GOT3 (cell line): ENCODE measurements at places on chromosomes 3 and 15.

GRCh38 chr3:8988384-8988655 is 25.0 kb upstream of the RAD18 start:
- DNase-seq, result no peak

- no peak for DNase-seq
These were observed 29.5 kb downstream of the CLEC3B start for GRCh38 chr3:45055411-45056143.

DNA sequence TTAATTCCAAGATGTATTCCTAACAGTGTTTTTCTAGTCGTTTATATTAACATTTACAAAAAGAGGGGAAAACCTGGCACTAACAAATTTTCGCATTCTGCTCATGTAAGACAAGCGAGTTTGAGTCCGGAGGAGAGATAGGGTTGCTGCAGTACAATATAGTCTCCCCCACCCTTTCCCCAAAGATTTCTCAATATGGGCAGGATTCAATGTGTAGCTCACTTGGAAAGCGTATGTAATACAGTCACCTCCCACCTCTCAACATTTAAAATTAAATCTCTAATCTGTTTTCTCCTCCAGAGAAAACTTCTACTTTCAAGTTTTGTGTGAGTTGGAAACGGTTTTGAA is 57.9 kb downstream of the CMSS1 start:
- no peak for DNase-seq

DNA sequence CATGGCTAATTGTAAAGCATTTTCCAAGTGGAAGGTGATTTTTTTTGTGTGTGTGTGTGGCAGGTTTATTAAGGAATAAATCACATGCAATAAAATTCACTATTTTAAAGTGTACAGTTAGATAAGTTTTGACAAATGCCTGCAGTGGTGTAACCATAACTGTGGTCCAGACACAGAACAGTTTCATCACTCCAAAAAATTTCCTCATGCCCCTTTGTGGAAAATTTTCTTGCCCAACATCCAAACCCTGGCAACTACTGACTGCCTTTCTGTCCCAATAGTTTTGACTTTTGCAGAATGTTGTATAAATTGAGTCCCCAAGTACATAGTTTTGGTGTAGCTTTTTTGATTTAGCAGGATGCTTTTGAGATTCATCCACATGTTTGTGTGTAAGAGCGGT is 135.1 kb upstream of the KLHL25 start:
- no peak for DNase-seq

GRCh38 chr3:141106842-141107241 is 55.7 kb downstream of the SPSB4 start:
- DNase-seq, result no peak

DNA sequence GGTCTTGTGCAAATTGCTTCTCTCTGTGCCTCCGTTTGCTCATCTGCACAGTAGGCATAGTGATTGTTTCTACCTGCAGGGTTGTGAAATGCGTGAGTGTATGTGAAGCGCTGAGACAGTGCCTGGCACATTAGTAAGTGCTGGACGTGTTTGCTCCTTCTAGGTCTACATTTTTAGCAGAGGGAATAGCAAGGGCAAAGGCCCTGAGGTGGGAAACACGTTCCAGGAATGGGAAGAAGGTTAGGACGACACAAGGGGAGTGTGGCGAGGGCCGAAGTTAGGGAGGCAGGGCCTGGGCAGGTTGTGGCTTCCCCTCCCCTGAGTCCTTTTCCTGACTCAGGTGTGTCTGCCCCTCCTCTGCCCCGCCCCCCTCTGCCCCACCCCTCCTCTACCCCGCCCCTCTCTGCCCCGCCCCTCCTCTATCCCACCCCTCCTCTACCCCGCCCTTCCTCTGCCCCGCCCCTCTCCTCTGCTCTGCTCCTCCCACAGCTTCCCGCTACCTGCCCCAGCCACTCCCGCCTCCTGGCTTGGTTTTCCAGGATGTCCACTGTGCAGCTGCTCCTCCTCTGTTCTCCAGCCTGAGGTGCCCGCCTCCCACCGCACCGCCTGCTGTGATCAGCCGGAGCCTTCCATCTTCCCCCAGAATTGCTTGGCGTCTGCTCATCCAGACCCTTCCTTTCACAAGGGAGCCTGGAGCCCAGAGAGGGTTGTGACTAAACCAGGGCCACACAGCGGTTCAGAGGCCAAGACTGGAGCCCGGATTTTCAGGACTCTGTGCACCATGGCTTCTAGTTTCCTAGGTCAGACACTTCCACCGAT is 31.1 kb upstream of the SMAD6 start:
- no peak for DNase-seq

GRCh38 chr15:51046799-51047449 is 47.8 kb downstream of the TNFAIP8L3 start:
- DNase-seq, result no peak

- DNase-seq, result no peak
These were observed 51.9 kb downstream of the SERPINI1 start for GRCh38 chr3:167787440-167787839.

DNA sequence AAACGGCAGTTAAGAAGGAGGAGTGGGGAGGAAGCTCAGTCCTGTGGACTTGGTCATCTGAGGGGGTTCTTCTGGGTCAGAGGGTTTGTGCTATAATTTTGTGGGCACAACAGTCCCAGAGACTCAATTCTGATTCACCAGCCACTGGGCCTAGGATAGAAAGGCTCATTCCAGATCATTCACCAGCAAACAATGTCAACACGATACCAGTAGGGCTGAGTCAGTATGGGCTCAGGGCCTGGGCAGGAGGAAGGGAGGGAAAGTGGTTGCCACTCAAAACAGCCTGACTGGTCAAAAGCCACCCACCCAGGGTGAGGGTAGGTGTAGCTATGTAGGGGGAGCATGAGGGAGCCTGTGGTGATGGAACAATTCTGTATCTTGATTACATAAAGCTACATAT is 86.9 kb upstream of the MEX3B start:
- no peak for DNase-seq

DNA sequence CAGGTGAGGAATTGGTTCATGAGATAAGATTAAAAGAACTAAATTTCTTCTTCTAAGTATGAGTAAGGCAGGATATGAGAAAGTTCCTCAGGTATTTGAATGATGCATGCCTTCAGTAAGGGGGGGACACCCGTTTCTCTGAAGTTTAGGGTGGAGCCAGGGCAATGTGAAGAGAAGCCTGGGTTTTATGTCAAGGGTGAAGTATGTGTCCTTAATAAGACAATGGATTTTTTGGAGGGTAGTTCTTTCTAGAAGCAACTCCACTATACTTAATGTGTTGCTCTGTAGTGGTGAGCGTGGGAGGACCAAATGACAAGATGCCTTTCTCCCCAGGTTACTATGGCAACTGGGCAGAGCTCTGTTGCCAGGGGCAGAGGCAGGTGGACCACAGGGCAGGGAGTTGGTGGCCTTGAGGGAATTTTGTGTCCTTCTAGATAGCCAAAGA is 44.0 kb downstream of the PHLDB2 start:
- DNase-seq, result no peak

DNA sequence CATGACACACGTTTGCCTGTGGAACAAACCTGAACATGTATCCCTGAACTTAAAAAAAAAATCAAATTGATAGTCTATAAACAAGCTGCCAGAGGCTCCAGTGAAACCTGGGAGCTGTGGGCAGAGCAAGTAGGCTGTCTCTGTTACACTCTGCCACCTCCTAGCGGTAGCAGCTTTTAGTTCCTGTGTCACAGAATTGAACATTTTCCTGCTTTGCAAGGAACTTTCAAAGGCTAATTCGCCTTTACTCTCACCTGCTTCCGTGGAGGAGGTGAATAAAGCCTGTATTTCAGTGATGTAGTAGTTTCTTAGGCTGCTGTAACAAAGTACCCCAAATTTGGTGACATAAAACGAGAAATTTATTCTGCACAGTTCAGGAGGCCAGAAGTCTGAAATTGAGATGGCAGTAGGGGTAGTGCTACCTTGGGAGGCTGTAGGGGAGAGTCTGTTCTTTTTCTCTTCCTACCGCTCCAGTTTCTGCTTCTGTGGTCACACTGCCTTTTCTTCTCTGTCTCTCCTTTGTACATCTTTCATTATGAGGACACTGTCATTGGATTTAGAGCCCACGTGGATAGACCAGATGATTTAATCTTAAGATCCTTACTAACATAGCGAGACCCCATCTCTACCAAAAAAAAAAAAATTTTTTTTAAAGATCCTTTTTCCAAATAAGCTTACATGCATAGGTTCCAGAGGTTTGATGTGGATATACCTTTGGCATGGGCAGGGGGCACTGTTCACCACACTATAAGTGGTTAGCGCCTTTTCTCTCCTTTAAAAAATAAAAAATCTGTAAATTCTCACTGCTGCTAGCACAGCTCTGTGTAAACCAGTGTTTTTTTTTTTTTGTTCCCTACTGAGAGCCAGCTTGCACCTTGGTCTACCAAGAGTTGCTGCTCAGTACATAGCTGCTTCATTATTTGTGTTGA is 25.3 kb downstream of the FBXO22 start:
- DNase-seq, result no peak

DNA sequence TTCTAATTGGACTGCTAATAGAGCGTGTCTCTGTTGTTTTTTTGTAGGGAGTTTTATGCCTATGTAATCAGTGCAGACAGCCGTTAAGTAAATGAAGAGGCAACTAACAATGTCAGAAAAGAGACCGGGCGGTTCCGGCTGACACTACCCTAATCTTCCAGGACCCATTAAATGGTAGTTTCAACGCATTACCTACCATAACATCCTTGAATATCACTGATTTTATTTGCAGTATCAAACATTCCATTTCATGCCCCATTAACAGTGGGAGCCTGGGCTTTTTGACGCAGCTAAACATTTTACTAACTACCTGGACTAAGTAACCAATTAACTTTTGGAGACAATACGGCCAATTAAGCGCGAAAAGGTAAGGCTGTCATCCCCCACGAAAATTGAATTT is 832.9 kb upstream of the NR2F2 start:
- DNase-seq, result no peak

GRCh38 chr3:161409858-161410257 is 38.5 kb upstream of the SPTSSB start:
- DNase-seq, result no peak

GRCh38 chr3:179806177-179806576 is 153.3 kb downstream of the USP13 start:
- no peak for DNase-seq

GRCh38 chr3:125622381-125622791 is 27.1 kb upstream of the OSBPL11 start:
- DNase-seq, result no peak

DNA sequence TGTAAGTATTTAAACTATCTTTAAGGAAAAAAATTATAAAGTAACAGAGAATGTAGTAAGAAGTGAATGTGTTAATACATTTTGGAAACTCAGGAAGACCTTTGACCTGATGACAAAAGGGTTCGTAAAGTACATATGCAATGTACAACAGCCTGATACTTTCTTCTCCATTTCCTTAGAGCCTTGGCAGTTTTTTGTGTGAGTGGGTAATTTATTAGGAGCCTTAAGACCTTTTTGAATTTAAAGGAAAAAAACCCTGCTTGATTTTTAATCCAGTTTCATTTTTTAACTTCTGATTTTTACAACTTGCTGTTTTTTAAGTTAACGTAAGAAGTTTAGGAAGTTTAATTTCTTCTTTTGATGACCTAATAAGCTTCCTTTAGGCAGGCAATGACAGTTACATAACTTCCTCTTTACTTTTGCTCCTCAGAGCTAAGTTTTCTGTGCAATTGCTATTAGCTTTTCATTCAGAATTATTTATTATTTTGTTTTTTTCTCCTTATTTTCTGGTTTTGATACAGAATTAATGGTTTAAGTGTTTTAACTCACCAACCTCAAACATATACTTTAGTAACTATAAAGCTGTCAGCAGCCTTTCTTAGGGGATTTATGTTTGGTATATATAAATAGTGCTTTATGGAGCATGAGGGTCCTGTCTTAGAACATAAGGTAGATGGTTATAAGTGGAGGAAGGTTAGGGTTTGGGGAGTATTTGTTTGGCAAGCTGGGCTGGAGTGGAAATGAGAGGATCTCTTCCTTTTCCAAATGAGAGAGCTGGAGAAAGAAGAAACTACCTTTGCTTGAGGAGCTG is 35.2 kb downstream of the ARMC8 start:
- DNase-seq, result no peak

- no peak for DNase-seq
These were observed 68.9 kb upstream of the NR2F2 start for GRCh38 chr15:96261575-96262034.

DNA sequence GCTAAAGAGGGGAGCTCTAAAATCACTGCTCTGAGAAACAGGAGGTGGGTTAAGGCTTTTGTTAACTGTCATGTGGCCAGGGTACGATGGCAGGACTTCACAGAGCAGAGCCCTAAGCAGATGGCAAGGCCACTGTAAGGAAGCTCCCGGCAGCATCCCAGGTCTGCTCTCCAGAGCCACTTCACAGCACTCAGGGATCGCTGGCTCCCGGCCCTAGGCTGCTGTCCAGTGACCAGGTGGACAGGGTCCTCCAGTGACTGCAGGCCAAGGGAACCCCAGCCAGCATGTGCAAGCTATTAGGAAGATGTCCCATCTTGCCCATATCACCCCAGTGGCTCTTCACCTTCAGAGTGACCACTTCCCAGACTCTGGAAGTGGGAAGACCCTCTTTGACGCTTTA is 10.4 kb downstream of the TMEM41A start:
- DNase-seq, result no peak

GRCh38 chr3:50737906-50738598 is 63.3 kb downstream of the DOCK3 start:
- DNase-seq, result no peak

- DNase-seq, result no peak
These were observed 210.4 kb downstream of the TP63 start for GRCh38 chr3:189841473-189842205.

DNA sequence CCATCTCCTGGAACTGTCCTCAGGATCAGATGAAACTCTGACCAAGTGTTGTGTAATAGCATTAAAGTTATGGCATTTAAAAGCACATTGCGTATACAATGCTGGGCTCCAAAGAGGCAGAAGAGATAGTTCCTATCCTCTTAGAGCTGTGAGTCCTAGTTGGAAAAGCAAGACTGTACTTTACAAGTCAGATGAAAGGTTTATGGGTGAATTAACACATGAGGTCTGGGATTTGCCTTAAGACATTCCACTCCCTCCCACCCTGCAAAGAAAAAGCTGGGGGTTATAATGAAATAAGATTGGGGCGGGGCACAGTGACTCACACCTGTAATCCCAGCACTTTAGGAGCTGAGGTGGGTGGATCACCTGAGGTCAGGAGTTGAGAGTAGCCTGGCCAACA is 35.6 kb downstream of the SNAPC5 start:
- no peak for DNase-seq

- no peak for DNase-seq
These were observed 53.5 kb downstream of the TFDP2 start for GRCh38 chr3:142095841-142096240.

GRCh38 chr3:99543796-99544195 is 94.6 kb upstream of the COL8A1 start:
- DNase-seq, result no peak

DNA sequence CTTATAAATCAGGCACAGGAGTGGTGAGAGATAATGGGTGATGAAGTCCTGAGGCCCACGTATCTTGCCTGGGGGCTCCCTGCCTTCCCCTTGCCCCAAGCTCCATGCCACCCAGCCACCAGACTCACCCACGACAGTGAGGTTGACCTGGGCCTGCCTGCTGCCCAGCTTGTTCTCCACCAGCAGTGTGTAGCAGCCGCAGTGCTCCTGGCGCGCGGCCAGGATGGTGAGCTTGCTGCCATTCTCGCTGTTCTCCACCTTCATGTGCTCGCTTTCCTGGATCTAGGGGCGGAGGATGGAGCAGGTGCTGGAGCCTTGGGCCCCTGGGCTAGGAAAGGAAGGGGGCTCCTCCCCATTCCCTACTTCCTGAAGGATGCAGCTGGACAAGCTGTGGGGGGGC is 79.1 kb upstream of the HACD2 start:
- DNase-seq, result no peak

GRCh38 chr3:23183731-23184130 is 19.4 kb upstream of the UBE2E2 start:
- DNase-seq, result no peak

- DNase-seq, result no peak
These were observed 69.9 kb upstream of the NDUFB4 start for GRCh38 chr3:120526011-120526870.
